ENCODE measurements at places on chromosomes 5 and 9. TPM values are rescaled to one million over a fixed set of nuclear protein-coding genes. Genes with fewer than 3 reads are reported as not detected.

- no peaks in the 10 kb centered on the region for H3K36me3 ChIP-seq
- H3K27me3 ChIP-seq = no peaks in the 10 kb centered on the region
- H3K4me1 ChIP-seq = peaks cover 27% of the 10 kb centered on the region
- no peak for DNase-seq
- H3K27ac ChIP-seq = no peak overlapping the region
Observed at GRCh38 chr5:137336161-137336560, 163.0 kb downstream of the SPOCK1 start.

GRCh38 chr9:33840381-33840780, 23.4 kb downstream of the UBE2R2 start:
- no peaks in the 10 kb centered on the region for H3K4me1 ChIP-seq
- H3K4me3 ChIP-seq = no peak overlapping the region
- H3K27me3 ChIP-seq = no peaks in the 10 kb centered on the region
- no peaks in the 10 kb centered on the region for H3K36me3 ChIP-seq
- no peak for DNase-seq

DNA sequence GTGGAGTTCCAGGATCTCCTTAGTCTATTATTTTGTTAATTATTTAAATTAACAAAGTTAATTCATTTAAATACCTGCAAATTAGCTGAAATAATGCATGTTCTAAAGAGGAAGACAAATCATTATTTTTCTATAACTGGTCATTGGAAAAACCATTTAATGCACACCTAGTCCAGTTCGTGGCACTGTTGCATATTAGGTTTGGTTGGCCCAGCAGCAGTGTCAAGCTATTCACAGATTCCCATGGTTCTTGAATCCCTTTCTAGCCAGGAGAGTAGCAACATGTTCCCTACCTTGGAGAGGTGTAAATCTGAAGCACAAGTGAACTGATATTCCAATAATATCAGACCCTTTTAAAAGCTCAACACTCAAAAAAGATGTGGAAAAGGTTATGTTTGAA, 155.2 kb downstream of the TMEM161B start:
- no peaks in the 10 kb centered on the region for H3K4me1 ChIP-seq
- no peak overlapping the region for H3K27ac ChIP-seq
- H3K4me3 ChIP-seq = no peak overlapping the region

GRCh38 chr9:131019388-131020239, 10.6 kb downstream of the LAMC3 start:
- peak; percentile 59 for DNase-seq
- H3K4me3 ChIP-seq = no peak overlapping the region
- no peaks in the 10 kb centered on the region for H3K27me3 ChIP-seq
- H3K36me3 ChIP-seq = no peaks in the 10 kb centered on the region

The ANKRD18A gene
- total RNA-seq = 80.2 TPM

The HAPLN1 gene
- total RNA-seq = not detected
